Posterior cingulate gyrus (tissue), 11 donors: ENCODE measurements at places on chromosomes 5 and 9.
A peak's percentile ranks its signal among the peaks of the same experiment; 100 is the strongest.

- no peak for DNase-seq
These were observed 12.2 kb upstream of the CARD19 start for GRCh38 chr9:93083592-93084470.

GRCh38 chr5:155905364-155905763 lies 421.6 kb upstream of the SGCD start:
- no peak for DNase-seq

- no peak for DNase-seq
These were observed 23.6 kb upstream of the TNFSF8 start for GRCh38 chr9:114953959-114954358.

DNA sequence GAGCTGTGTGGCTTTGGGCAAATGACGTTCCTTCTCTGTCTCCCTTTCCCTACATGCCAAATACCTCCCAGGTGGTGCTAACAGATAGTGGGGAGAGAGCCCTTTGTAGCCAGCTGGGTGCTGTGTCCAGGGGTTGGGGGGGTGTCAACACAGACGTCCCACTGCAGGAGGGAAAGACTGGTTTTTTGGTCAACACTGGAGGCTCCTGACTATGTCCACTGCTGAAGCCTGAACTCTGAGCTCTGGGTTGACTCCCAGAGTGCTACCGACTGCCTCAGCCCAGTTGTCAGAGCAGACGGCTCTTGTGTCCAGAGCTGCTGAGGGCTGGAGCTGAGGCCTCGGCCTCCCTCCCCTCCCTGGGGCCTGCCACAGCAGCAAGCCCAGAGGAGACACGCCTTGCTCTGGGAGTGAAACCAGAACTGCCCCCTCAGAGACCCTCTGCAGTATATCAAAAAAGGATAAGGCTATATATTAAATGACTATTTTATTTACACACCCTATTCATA lies 14.8 kb upstream of the SLC25A51 start:
- DNase-seq: no peak

GRCh38 chr5:113575074-113575473 lies 61.6 kb downstream of the YTHDC2 start:
- no peak for DNase-seq

DNA sequence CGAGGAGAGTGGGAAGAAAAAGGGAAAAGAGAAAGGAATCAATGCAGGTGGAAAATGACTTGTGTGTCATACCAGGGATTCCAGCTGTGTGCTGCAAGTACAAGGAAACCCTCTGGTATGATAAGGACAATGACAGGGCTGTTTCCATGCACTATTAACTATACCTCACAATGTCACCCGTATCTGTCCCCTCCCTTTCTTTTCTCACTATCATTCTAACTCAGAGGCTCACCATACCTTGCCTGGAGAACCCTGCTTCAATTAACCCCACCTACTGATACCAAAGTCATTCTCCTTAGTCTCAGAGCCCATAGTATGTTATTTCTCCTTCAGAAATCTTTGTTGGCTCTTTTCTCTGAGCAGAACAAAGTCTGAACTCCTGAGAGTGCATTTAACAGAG lies 236.2 kb upstream of the NREP start:
- no peak for DNase-seq

GRCh38 chr9:76500061-76500460 lies 41.1 kb downstream of the GCNT1 start:
- DNase-seq: no peak

DNA sequence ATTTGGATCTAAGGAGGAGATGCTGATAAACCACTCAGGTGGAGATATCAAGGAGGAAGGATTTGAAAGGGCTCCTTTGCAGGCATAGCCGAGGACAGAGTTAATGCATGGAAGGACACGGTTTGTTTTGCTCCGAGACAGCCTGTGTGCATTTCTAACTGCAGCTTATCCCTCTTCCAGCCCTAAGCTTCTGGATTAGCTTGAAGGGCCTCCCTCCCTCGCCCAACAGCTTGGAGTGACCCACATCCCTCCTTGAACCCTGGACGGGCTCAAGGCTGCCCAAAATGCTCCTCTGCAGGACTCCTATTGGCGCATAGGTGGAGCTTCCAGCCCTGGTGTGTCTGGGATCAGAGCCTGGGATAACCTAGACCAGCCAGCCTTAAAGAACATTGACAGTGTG lies 66.7 kb downstream of the PPARGC1B start:
- no peak for DNase-seq

- no peak for DNase-seq
These were observed 974.0 kb upstream of the CDH10 start for GRCh38 chr5:25618821-25619220.

DNA sequence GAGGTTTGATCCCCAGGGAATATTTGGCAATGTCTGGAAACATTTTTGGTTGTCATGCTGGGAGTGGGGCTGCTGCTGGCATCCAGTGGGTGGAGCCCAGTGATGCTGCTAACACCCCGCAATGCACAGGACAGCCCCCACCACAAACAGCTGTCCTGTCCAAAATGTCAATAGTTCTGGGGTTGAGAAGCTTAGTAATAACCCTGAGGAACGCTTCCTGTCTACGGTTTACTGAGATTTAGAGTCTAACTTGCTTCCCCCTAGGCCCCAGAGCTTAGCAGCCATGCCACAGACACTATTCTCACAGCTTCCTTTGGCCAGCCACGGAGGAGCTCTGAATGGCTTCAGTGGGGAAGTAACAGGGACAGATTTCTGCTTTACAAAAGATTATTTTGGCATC lies 66.5 kb downstream of the MSX2 start:
- no peak for DNase-seq

DNA sequence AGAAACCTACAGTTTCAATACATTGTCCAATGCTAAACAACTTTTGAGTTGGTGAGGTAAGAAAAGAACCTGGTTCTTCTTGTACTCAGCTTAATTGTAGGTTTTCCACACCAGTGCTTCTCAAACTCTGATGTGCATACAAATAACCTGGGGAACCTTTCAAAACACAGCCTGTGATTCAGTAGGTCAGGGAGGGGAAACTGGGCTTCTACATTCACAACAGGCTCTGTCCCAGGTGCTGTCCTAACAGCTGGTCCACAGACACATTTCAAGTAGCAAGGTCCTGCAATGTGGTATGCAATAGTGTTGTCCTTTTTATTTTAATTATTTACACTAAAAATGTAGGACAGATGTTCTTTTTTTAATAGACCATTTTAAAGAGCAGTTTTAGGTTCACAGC lies 47.4 kb upstream of the SNCAIP start:
- DNase-seq: no peak

GRCh38 chr5:612498-613424 lies 621 bp downstream of the CEP72 start:
- DNase-seq: no peak

- no peak for DNase-seq
These were observed 108.6 kb upstream of the CDKN2B start for GRCh38 chr9:22117511-22118384.

DNA sequence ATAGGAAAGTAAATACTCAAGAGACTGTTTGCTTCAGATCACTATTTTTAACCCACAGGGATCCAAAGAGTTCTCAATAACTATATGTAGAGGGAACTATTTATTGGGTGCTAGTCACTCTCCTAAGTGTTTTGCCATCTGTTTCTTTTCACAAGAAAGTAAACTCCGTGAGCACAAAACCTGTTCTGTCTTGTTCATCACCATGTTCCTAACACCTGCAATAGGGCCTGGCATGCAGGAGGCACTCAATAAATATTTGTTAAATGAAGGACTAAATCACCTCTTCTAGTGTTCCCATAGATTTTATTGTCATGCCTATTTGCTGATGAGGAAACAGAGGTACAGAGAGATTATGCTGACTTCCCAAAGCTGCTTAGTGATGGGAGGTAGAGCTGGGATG lies 118.2 kb downstream of the VCAN start:
- DNase-seq: no peak

DNA sequence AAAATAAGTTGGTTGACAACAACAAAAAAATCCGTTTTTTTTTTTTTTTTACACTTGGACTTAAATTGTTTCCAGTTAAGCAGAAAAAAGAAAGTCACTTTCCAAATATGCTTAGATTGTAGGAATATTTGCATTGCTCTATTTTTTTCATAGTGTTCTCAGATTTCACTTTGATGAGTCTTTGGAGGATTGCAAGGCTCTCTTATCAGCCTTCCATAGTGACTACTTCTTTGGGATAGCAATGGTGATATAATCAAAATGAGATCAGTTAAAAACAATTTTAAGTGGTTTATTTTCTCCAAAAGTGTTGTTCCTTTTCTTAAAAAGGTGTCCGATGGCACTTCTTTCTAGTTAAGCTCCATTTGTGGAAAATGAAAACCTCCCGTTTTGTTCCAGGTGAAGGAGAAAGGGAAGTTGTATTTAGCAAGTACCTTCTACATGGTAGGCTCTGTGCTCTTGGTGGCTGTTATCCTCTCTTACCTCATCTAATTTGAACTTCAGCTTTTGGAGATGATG lies 3.9 kb downstream of the RASGRF2 start:
- no peak for DNase-seq

- DNase-seq: no peak
These were observed 229.6 kb downstream of the TMEM167A start for GRCh38 chr5:82847562-82847961.

DNA sequence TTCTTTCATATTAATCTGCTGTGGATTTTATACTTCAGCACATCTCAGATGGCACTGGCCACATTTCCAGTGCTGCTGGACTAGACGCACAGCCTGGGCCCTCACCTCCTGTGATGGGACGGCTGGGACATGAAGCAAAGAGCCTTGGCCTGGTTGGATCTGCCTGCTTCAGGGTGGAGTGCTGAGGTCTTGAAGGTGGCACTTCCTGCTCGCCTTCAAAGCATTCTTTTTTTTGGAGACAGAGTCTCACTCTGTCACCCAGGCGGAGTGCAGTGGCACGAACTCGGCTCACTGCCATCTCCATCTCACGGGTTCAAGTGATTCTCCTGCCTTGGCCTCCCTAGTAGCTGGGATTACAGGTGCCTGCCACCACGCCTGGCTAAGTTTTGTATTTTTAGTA lies 73.1 kb downstream of the RAPGEF1 start:
- no peak for DNase-seq

DNA sequence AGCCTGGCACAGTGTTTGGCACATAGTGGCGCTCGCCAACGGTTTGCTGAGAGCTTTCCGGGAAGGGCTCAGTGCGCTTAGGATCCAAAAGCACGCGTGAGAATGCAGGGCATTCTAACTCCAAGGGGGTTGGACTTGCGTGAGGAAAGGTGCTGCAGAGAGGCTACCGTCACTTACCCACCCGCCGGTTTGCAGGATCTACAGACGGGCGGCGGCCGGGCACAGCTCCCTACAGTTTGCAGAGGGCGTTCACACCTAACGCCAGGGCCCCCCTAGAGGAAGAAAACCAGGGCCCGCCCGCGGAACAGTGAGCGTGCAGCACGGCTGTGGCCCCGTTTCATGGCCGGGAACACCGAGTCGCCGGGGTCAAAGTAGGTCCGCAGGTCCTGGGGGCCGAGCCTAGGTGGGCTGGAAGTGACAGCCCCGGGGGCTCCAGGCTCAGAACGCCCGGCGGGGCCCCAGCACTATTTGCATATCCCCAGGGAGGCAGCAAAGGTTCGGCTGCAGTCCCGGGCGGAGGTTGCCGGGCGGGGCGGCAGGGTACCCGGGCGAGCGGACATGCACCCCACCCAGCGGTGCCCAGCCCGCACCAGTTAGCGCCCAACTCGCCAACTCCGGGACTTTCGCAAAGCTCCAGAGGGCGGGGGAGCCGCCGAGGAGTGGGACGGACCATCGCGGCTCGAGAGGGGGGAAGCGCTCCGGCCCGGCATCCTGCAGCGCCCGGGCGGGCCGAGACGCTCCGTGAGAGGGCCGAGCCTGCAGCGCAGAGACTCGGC lies 526 bp upstream of the GALNT10 start:
- peak; percentile 96 for DNase-seq

- no peak for DNase-seq
These were observed 5.5 kb downstream of the FANCC start for GRCh38 chr9:95311961-95312360.

GRCh38 chr9:116959809-116960208 lies 272.7 kb downstream of the TRIM32 start:
- peak; percentile 21 for DNase-seq

GRCh38 chr9:31445960-31446359 lies 938.5 kb upstream of the ACO1 start:
- DNase-seq: no peak

- no peak for DNase-seq
These were observed 25.8 kb downstream of the NIPAL4 start for GRCh38 chr5:157485811-157486210.

DNA sequence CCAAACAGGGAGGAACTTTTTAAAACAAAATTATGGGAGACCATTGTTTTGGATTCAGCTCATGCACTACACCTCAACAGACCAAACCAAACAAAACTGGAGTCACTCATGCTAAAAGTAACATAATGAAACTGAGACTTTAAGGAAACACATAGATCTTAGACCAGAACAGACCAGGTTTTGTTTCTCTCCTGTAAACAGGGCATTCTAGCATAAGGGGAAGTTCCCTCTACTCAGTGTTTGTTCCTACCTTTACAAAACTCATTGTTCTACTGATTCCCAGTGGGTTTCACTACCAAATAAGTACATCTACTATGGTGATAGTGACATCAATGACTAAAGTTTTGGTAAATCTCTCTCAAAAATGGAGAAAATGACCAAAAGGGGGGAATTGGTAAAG lies 1103.6 kb upstream of the EDIL3 start:
- DNase-seq: no peak

GRCh38 chr9:92983984-92984589 lies 36.8 kb downstream of the FGD3 start:
- no peak for DNase-seq

- no peak for DNase-seq
These were observed 509.3 kb downstream of the NR2F1-AS1 start for GRCh38 chr5:93071710-93072109.

- DNase-seq: no peak
These were observed 104.4 kb downstream of the DENND1A start for GRCh38 chr9:123825342-123826060.

DNA sequence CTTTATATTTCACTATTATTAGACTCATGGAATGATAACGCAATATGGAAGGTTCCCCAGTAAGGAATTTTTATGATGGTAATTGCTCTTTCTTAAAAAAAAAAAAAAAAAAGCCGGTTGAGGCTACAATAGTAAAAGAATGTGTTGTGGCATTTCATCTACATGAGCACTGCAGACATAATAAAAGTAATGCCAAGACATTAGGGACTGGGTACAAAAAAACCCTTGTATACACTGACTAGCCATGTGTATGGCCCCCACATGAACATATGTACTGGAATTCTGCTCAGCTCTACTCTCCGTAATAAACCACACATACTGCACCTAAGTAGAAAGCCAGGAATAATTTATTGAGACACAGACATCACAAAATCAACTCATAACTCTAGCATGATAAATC lies 218.4 kb downstream of the ADAMTS6 start:
- no peak for DNase-seq

DNA sequence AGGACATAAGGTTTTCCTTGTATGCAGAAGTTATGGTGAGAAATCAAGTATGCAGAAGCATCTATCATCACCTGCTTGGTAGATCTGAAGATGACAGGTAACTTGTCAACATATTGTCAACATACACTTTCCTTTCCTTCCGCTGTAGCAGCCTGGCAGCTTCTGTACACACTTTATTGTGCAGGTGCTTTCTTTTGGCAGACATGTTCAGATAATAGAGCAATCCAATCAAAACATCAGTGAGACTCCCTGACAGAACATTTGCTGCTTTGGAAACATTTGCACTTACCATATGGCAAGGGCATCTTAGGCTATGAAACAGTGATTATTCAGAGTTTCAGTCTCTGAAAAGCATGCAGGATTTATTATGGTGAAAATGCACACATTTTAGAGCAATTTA lies 161.1 kb upstream of the CDH12 start:
- no peak for DNase-seq

GRCh38 chr9:123225374-123225813 lies 43.0 kb downstream of the STRBP start:
- DNase-seq: no peak

GRCh38 chr9:78221425-78221824 lies 14.4 kb upstream of the CEP78 start:
- no peak for DNase-seq
